Dermis lymphatic vessel endothelial cell (primary cell): ENCODE measurements at places on chromosomes 4 and X. TPM values are rescaled to one million over a fixed set of nuclear protein-coding genes. Genes with fewer than 3 reads are reported as not detected.

Gene MXRA5
- total RNA-seq = under 0.01 TPM in 1 of 2 replicates, not detected in the other

Gene VCX3B
- total RNA-seq = not detected in 2 replicates

Gene ATP1B4
- not detected in 2 replicates for total RNA-seq

Gene DUSP21
- not detected in 2 replicates for total RNA-seq

Gene TACR3
- not detected in 2 replicates for total RNA-seq
